ENCODE measurements at places on chromosomes 13 and 19. TPM values are rescaled to one million over a fixed set of nuclear protein-coding genes. Genes with fewer than 3 reads are reported as not detected.

KCNN1 gene
- not detected for total RNA-seq

SCN1B gene
- 9.3 TPM for total RNA-seq

PLEKHA4 gene
- total RNA-seq, result not detected

POU4F1 gene
- not detected for total RNA-seq

C19orf44 gene
- total RNA-seq, result 1.4 TPM

NCAN gene
- total RNA-seq, result 0.03 TPM

NLRP7 gene
- total RNA-seq, result not detected

ZNF626 gene
- not detected for total RNA-seq

SPTBN4 gene
- not detected for total RNA-seq

MUC16 gene
- total RNA-seq, result not detected

ADGRE3 gene
- total RNA-seq, result not detected

APBA3 gene
- total RNA-seq, result 19.3 TPM

ITGBL1 gene
- total RNA-seq, result 39.5 TPM

MAMSTR gene
- not detected for total RNA-seq

CGB1 gene
- not detected for total RNA-seq

MAB21L1 gene
- not detected for total RNA-seq

PSMC4 gene
- 370 TPM for total RNA-seq

MAST3 gene
- total RNA-seq, result 2.3 TPM
